ENCODE measurements at places on chromosomes 12 and 14.

DNA sequence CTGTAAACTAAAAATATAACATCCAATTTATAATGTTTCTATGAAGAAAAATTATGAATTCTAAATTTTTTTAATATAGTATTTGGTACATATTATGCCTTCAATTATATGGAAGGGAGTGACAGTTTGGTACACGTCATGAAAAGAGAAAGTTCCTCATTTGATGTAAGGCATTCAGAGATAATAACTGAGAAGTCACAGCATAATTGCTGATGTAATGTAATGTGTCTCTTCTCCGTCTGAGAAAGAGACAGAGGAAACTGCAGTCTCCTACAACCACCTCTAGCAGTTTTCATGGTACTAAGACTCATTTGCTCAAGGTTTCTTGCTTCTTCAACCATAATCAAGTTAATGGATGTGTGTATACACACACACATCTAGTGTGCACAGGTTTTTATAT, 2.3 kb upstream of the CD69 start:
- DNase-seq = no peak

- peak; percentile 62 for DNase-seq
Observed at GRCh38 chr14:91376547-91377477, 40.8 kb downstream of the CCDC88C start.

GRCh38 chr12:42135259-42135814, 9.3 kb downstream of the GXYLT1 start:
- no peak for DNase-seq

DNA sequence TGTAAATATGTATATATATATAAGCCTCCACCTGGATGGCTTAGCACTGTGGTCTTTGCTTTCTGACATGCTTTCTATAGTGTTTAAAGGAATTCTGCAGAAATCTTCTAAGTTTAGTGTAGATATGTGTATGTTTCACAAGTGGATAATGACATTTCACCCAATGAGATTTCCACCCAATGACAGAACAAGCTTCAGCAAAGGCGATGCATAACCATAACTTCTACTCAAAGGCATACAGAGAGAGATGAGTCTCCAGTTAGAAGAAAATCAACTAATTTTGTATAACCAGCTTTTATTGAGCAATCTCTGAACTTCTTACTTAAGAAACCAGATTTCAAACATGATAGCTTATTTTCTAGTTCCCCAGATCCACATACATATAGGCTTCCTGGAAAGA, 134.0 kb downstream of the DYRK2 start:
- no peak for DNase-seq

GRCh38 chr12:25197608-25198007, 2.6 kb downstream of the ETFRF1 start:
- DNase-seq = no peak

- DNase-seq = peak; percentile 44
Observed at GRCh38 chr14:101242442-101243385, 318.6 kb upstream of the DIO3 start.

DNA sequence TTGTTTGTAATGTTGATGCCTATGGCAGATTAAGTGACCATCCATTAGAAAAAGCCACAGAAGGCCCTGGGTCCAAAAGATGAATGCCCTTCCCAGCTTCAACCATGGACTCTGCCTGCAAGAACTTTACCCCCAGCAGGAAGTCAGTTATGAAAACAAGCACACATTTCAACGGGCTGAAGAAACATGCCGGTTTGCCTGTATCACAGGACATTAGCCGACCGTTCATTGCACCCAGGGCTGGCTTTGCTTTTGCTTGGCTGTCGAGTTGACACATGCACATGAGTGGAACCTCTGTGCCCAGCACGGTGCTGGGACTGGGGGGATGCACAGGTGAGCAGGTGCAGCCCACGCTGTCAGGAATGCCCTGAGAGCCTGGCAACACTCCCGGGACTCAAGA, 1087.0 kb downstream of the BCL11B start:
- DNase-seq = no peak

GRCh38 chr12:54126029-54126695, 62.6 kb downstream of the SMUG1 start:
- DNase-seq = peak; percentile 84

All from endodermal cell (in vitro differentiated cells).